ENCODE measurements at places on chromosomes 2 and 18.

GRCh38 chr18:13048061-13048595, 57.0 kb downstream of the CEP192 start:
- DNase-seq, result no peak

DNA sequence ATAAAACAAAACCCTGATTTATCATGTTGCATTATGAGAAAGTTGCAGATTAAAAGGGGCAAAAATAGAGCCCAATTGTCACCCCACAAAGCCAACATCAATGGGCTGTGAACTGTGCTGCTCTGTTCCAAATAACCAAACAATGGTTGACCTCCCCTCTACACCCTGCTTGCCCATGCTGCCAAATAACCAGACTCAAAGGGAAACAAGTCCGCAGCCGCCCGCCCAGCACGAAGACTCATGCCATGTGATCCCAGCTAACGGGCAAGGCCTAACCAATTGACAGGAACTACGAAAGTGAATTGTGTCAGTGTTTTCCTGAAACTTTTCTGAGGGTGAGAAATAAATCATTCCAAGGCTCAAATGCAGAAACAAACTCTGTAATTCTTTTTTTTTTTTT, 97.9 kb upstream of the RIOK3 start:
- no peak for DNase-seq

DNA sequence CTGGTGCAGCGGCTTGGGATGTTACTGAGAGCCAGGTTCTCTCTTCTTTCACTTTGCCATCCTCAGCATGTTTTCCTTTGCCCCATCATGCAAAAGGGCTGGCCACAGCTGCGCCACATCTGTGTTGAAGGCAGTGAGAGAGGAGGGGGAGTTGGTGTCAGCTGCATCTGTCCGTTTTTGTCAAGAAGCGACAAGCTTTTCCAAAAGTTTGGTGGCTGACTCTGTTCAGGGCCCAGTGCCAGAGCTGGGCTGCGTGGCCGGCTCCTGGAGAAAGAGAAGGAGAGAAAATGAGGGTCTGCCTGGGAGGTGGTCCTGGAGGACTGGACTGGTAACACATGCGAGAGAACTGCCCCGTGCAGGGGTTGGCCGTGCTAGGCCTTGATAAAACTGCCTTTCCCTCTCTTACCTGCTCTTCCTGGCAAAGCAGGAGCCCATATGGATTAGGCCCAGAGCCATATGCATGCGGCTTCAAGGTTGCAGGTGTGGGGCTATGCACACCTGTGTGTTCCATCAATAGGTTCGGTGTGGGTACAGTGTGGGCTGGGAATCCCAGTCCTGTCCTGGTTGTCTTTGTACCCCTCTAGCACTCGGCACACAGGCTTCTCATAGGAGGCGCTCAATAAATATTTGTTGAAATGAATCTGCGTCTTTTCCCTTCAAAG, 9.0 kb downstream of the RNF144A start:
- DNase-seq, result no peak

DNA sequence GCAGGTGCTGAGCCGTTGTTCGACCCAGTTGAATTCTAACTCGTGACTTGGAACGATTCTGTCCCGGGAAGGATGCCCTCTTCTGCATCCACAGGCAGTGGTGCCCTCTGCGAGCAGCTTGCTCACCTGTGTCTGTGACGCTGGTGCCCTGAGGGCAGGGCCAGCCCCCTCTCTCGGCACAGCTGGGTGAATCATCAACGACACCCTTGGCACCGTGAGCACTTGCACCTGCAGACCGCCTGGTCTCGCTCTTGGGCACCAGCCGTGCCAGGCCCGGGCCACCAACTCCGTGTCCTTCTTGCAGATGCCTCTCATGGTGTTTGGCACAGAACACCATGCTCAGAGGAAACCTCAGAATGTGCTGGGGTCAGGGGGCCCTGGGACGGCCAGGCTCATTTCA, 75.0 kb downstream of the SLC66A2 start:
- DNase-seq, result no peak

DNA sequence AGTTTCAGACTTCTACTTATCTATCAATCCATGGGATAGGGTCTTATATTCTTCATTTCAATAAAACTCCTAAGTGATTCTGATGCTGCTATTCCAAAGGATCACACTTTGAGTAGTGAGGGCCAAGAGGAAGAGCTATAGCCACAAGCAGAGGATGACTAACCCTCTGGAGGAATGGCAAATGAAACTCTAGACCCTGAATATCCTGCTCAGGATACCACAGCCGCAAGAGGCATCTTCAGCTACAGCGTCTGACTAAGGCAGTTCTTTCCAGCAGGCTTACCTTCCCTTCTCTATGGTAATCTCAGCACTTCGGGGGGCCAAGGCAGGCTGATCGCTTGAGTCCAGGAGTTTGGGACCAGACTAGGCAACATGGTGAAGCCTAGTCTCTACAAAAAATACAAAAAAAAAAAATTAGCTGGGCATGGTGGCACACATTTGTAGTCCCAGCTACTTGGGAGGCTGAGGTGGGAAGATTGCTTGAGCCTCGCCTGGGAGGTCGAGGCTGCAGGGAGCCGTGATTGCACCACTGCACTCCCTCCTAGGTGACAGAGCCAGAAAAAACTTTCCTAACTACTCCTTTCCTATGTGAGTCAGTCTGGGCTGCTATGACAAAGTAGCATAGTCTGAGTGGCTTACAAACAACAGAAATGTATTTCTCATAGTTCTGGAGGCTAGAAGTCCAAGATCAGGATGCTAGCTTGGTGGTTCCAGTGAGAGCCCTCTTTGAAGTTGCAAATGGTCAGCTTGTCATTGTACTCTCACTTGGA, 371.9 kb downstream of the IRS1 start:
- no peak for DNase-seq

DNA sequence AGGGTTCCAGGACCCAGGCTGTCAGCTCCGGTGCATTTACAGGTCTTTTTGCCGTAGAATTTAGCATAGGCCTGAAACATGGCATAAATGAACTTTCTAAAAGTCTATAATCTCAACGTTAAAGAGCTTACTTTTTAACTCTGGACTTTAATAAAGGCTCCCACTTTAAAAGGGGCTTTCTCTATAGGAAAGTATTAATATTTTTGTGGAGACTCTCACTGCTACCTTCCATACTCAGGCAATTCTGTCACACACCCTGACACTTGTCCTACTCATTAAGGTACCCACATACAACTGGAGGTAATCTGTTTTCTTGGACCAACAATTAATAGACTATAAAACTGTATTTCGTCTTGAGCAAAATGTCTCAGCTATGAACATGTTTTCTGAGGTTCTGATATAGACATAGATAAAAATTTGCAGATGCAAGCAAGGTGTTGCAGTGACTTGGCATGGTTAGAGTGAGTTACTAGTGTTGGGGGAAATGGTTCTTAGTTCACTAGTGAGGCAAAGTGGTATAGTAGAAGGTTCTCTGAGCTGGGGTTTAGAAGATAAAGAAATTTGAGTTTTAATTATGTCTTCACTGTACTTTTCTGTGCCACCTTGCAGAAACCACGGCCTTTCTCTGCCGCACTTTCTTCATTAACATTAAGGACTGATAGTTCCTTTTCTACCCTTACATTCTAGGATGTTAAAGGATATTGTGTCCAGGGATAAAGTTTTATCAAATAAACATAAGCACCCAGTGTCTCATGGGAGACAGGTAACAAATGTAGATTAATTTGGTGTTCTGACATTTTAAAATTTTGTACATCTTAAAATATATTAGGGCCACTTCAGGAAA, 10.8 kb upstream of the NR4A2 start:
- DNase-seq, result no peak

DNA sequence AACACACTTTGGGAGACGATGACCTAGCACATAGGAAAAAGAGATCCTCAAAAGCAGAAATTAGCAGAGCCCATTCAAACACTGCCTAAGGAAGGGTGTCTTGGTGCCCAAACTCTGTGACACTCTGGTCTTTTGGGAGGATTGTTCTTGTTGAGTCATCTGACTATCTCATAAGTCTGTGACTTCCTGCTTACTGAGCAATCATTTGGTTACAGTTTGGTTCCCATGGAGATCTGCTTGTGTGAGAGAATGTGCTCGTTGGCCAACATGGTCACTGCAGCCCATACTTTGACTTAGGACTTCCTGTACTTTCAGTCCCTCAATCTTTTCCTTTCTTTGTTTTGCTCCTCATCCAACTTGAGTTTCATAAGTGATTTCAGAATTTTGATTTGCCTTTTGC, 602.9 kb downstream of the NYAP2 start:
- no peak for DNase-seq

DNA sequence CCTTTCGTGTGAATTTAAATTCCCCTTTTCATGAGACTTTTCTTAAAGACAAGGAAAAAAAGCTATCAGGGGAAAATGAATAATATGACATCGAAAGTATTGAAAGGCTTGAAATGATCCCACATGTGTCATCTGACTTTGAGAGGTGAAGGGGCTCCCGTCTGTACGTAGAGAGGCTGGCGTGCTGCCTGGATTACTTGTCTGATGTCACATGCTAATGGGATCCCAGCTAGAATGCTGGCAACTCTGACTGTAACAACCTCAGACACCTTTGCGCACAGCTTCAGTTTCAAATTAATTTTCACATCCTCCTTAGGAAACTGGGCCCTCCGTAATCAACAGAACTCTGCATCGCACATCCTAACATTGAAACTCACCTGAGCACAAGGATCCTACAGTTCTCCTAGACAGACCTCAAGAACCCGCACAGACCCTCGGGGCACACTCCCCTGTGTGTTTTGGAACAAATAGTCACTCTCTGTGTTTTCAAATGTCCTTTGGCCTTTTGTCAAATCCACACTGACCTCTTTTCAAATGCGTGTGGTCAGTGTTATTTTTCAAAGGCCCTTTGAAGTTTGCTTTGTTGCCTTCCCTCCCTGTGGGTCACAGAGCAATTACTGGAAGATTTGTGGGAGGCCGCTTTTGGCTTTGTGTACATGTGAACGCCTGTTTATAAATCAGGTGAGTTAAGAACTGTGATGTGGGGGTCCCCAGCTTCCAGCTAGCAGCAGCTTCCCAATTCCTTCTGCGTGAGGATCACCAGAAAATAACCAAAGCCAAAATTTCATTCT, 65.9 kb downstream of the IL1R2 start:
- no peak for DNase-seq

GRCh38 chr2:65343386-65343785, 89.0 kb downstream of the SPRED2 start:
- no peak for DNase-seq

DNA sequence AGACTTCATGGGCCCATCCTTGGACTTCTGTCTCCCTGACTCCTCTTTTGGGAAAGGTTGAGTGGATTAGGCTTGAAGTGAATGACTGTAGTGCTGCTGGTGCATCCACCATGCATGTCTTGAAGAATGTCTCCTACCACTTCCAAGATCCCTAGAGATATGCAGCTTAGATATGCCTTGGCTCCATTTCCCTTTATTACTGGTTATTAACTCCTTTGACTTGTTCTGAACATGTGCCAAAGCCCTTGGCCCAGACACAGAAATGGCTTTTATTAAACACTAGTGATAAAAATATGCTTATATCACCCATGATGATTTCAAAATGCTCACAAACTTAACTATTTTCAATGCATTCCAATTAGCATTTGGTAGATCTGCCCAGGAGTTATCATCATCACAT, 90.0 kb upstream of the SLC14A2 start:
- no peak for DNase-seq

DNA sequence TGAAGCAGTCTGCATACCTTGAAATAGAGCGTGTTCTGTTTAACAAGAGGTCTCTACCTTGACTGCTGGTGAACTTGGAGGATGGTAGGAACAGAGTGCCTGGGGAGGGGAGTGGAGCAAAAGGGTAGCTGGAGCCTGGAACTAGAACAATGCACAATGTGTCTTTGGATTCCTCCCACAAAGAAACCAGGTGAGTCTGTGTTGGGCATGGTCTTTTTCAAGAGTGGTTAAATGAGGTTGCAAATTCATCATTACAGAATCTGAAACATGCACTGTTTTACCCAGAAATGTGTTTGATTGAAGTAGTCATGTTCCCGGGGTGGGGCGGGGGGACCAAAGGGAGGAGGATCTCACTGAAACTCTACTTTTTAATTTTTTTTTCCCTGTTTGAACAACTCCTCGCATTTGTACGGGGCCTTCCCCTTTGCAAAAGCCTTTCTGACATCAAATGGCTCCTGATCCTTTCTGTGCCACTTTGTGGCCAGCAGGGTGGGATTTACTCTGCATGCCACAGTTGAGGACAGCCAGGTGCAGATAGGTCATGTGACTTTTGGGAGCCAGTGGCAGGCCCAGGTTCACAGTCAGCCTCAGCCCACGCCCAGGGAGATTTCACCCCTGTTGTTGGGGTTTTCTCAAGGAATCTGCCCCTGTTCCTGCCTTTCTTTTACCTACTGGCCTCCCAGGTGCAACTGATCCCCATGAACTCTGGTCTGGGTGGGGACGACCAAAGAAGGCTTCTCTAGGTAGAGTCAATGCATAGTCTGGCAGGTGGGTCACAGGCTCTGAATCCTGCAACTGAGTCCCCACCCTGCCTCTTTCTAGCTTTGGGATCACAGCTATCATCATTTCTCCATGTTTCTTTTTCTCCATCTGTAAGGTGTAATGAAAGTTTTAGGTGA, 28.2 kb downstream of the MYCN start:
- DNase-seq, result no peak

- DNase-seq, result no peak
Measured at GRCh38 chr2:196439760-196440159, 199.8 kb upstream of the CCDC150 start.

GRCh38 chr2:206229642-206230041, 44.8 kb upstream of the ZDBF2 start:
- no peak for DNase-seq

- no peak for DNase-seq
Measured at GRCh38 chr2:179266271-179266670, 1.6 kb upstream of the SESTD1 start.

DNA sequence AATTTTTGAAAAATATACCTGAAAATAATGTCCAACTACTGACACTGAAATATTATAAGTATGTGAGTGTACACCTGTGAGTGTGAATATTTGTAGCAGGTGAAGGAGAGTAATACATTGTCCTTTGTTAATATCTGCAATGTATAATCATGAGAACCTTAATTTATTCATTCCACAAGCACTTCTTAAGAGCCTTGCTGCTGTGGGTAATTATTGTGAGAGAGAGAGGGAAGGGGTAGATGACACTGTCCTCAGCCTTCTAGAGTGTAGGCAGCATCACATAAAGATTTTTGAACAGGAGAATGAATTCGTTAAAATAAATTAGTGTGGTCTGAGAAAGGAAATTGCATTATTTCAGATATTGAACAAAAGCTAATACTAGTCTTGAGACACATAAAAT, 157.2 kb downstream of the MAP2 start:
- DNase-seq, result no peak

DNA sequence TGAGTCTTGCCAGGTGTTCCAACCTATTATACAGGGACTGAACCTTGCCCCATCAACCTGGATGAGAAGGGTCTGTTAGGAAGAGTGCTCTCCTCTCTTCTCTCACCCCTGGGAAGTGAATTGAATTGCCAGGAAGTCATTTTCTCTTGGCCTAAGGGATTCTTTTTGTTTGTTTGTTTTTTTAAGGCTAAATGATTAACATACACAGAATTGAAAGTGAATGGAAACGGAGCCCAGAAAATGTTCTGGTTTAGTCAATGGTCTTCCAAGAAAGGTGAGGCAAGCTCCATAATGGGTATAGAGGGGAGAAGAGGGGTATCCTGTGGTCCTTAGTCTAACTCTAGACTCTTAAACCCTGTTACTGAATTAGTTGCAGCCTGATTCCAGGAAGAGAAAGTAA, 189.1 kb downstream of the FSHR start:
- DNase-seq, result no peak

All from cerebellar nuclear complex (tissue), 1 donor.